ENCODE measurements at places on chromosomes 13 and 19.

DNA sequence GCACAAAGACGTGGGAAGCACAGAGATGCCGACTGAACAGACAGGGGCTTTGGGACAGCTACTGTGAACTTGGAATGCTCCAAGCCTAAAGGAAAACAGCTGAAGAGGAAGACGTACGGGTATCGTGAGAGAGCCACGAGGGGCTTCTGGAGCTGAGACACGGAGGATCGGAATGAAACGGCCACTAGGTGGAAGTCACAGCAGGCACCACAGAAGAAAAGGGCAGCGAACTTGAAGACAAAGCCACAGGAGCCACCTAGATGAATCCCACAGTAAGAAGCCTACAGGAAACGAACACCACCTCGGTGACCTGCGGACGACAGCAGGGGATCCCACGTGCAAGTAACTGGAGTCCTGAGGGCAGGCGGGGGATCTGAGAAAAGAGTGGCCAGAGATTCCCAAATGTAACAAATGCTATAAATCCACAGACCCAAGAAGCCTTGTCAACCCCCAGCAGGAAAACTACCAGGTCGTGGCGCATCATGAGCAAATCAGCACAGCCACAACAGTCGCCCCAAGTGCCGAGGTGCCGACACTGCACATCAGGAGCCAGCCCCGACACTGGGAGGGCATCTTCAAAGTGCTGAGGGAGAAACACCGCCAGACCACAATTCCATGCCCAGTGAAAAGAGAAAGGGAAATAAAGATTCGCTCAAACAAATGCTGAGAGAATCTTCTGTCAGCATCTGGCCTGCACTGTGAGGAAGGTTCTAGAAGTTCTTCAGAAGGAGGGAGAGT lies 39.3 kb upstream of the ISYNA1 start:
- no peak for DNase-seq

- no peak for DNase-seq
These were observed 48.9 kb upstream of the TDRD3 start for GRCh38 chr13:60348097-60348496.

DNA sequence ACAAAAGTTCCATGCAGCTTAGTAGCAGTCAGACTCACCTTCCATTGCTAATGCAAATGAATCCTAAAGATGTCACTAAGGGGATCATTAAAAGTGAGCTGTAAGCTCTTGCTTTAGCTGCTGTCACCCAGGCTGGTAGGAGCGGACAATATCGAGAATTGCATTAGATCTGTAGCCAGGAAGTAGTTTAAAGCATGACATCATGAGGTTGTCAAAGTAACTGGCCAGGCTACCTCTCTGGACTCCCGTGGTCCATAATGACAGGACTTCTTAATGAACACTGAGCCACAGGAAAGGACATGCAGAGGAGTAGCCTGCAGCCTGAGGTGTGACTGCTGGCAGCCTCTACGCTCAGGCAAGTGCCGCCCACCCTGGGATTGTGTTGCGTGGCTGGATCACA lies 522.3 kb upstream of the NBEA start:
- DNase-seq = no peak

DNA sequence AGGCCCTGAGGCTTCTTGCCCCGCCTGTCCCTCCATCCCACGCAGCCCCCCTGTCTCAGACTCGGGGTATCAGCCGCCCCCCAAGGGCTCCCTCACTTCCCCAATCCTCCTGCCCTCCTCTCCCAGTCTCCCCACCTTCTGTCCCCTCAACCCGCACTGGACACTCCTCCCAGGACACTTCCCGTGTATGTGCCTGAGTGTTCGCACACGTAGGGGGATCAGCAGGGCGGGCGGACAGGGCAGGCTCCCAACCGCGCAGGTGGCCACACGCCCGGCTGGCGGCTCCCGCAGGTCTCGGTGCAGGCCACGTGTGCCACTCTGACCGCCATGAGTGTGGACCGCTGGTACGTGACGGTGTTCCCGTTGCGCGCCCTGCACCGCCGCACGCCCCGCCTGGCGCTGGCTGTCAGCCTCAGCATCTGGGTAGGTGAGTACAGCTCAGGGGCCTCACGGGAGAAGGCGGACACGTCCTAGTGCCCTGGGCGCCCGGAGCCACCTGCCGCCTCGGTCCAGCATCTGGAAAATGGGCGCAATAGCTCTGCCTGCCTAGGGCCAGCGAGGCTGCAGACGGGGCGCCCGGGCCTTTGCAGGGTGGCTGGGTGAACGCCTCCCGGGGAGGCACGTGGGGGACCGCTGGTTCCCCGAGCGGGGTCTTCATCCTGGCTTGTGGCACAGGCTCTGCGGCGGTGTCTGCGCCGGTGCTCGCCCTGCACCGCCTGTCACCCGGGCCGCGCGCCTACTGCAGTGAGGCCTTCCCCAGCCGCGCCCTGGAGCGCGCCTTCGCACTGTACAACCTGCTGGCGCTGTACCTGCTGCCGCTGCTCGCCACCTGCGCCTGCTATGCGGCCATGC lies 2.3 kb downstream of the KISS1R start:
- DNase-seq = no peak

DNA sequence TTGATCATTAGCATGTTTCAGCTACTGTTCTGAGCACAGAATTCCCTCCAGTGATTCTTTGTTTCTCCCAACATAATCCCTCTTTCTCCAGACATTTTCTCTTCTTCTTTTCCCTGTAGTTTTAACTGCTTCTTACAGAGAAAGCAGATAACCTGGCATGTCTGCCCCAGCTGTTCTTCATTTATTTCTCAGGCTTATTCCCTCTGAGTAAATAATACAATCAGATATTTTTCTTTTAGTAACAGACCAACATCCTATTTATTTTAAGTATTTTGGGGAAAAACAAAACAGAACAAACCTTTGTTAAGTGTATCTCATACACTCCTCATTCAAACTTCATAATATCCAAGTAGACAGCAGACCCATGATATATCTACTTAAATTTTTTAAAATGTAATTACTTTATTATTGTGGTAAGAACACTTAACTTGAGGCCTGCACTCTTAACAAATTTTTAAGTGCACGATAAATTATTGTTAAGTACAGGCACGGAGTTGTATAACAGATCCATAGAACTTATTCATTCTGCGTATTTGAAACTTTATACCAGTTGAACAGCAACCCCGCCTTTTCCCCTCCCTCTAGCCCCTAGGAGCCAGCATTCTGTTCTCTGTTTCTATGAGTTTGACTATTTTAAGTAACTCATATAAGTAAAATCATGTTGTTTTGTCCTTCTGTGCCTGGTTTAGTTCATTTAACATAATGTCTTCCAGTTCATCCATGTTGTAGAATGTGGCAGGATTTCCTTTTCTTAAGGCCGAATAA lies 540.0 kb downstream of the LMO7 start:
- no peak for DNase-seq

- no peak for DNase-seq
These were observed 16.3 kb upstream of the DCT start for GRCh38 chr13:94495806-94496205.

GRCh38 chr13:34335014-34336007 lies 517.4 kb downstream of the RFC3 start:
- no peak for DNase-seq

DNA sequence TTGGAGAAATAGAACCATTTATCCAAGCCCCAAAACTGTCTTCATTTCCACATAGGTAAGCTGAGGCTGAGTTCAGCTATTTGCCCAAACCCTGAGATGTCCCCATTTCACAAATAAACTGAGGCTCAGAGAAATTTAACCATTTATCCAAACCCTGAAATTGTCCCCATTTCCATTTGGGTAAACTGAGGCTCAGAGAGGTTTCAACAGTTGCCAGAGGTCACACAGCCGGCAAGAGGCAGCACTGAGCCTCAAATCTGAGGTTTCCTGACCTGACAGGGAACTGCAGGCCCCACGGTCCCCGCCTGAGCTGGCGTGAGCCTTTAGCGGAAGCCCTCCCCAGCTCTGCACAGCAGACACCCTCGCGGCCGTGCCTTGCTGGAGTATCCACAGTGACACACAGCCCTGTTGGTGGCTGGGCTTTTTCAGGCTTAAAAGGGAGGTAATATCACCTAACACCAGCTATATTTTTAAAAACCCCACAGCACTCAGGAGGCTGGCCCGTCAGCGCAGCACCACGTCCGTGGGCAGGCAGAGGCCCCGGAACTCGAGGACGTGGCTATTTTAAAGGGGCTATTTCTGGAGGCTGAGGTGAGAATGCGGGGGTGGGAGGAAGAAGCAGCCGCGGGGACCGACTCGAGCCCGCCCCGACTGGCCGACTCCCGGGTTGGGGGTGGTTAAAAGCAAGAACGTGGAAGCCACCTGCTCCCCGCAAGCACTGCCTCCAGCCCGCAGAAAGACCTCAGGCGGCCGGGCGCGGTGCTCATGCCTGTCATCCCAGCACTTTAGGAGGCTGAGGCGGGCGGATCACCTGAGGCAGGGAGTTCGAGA lies 18.5 kb downstream of the PTPRS start:
- no peak for DNase-seq

GRCh38 chr13:100773923-100774663 lies 99.5 kb upstream of the TMTC4 start:
- DNase-seq = no peak

DNA sequence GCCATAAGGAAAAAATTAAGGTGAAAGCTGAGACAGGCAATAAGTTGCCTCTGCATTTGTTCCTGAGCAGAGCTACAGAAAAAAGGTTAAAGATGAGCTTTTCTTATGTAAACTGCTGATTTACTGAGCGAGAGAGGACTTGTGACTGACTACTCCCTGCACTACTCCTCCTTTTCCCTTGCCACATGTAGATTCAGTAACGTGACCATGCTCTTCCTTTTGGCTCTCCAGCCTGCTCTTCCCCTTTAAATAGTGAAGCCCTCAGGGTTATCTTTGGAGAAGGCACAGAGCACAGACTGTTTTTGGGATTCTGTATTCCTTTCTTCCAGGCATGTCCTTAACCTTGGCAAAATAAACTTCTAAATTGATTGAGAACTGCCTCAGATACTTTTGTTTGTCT lies 630.2 kb downstream of the UQCRFS1 start:
- DNase-seq = no peak

DNA sequence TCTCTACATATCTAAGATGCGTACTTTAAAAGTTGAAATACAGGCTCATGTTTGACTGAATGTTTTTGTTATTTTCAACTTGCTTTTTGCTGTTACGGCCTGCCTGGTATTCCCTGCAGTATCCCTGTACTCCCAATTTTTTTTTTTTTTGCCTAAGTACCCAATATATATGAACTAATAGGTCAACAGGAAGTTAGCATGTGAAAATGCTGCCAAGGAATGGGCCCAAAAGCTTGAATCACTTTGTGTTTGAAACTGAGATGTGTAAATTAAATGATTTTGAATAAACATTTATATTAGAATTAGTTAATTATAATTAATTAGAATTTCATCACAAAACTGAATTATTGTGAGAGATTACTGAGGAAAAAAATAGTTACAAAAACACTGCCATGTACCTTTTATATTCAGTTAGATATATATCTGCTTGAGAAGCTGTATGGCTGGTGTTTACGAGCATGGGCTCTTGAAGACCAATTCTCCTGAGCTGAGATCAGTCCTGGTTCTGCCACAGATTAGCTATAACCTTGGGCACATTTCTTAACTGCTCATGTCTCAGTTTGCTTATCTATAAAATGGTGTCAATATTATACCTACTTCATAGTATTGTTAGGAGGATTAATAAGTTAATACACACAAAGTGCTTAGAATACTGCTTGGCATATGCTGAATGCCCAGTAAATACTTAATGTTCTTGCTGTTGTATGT lies 16.0 kb downstream of the TDRD3 start:
- no peak for DNase-seq

GRCh38 chr13:44972956-44973581 lies 16.2 kb downstream of the NUFIP1 start:
- DNase-seq = no peak

DNA sequence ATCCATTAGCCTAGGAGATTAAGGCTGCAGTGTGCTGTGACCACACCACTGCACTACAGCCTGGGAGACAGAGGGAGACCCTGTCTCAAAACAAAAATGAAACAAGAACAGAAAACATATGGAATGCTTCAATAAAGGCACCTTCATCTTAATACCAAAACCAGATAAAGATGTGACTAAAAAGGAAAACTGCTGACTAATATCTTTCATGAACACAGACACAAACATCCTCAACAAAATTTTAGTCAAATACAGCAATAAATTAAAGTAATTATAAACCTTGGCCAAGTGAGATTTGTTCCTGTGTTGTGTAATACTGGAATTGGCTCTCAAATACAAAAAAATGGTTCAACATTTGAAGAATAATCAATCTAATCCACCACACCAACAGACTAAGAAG lies 103.5 kb downstream of the PRR20E start:
- no peak for DNase-seq

DNA sequence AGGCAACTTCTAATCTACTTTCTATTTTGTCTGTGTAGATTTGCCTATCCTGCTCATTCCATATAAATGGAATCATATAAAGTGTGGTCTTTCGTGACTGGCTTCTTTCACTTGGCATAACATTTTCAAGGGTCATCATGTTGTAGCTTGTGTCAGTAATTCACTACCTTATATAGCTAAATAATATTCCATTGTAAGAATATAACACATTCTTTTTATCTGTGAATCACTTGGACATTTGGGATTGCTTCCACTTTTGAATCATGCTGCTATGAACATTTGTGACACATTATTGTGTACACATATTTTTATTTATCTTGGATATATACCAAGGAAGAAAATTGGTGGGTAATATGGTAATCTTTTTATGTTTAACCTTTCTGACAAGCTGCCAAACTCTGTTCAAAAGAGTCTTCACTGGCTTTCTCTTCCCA lies 89.0 kb upstream of the CSNK1A1L start:
- peak; percentile 40 for DNase-seq

- DNase-seq = no peak
These were observed 9.8 kb upstream of the SIGLEC10 start for GRCh38 chr19:51427201-51427600.

DNA sequence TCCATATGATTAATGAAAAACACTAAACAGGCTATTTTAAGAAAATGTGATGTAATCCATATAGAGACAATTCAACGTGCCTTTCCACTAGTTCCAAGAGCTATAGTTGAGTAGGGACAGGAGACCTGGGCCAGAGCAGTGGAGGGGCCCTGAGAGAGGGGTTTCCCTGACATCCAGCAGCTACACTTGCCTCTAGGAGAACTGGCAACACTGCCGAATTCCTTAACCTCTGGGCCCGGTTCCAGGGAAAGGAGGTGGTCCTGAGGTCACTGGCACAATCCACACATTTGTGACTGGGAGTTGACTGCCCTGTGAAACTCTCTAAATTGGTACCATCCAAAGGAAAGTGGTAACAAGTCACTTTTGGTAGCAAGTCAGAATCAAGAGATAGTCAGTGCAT lies 264.4 kb downstream of the DCLK1 start:
- DNase-seq = no peak

- DNase-seq = no peak
These were observed 123.9 kb downstream of the SHISA2 start for GRCh38 chr13:25927932-25928331.

GRCh38 chr19:19329126-19329525 lies 8.5 kb downstream of the MAU2 start:
- no peak for DNase-seq

DNA sequence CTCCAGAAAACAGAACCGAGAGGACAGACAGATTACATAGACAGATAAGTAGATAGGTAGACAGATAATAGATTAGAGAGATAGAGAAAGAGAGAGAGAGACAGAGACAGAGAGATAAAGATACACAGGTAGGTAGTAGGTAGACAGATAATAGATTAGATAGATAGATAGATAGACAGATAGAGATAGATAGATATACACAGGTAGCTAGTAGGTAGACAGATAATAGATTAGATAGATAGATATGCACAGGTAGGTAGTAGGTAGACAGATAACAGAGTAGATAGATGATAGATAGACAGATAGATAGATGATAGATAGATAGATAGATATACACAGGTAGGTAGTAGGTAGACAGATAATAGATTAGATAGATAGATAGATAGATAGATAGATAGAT lies 10.1 kb downstream of the FFAR2 start:
- DNase-seq = no peak

All from HS-27A (cell line).